ENCODE measurements at places on chromosomes 12 and 14. TPM values are rescaled to one million over a fixed set of nuclear protein-coding genes. Genes with fewer than 3 reads are reported as not detected.

DNA sequence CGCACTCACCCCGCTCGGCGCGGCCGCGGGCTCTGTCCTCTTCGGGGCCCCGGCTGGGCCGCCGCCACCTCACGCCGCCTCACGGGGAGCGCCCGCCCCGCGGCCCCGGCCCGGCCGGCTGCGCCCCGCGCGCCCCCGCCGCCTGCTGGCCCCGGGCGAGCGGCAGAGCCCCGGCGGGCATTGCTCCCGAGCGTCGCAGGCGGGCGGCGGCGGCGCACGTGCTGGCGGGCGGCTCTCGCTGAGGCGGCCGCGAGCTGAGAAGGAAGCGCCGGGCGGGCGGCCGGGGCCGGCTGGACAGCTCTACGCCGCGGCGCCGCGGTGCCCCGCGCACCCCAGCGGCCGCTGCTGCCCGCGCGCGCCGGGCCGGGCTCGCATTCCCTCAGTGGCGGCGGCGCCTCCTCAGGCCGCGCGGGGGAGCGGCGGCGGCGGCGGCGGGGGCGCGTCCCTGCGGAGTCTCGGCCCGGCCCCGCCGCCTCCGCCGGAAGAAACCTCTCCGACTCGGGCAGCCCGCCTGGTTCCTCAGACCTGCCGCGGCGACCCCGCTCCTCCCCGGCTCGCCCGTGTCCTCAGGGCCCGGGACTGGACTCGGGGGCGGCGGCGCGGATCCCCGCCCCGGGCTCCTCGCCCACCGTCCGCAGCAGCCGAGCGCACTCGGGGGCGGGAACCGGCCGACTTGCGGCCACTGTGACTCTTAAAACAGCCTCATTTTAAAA lies at the start of gene PITPNM2:
TSS of gene PITPNM2 (minus strand) at position 347 of the 713 bp plus-strand sequence. CDS start 116,500 bp downstream, outside the sequence.
- no peak for DNase-seq

Gene TMPRSS12
- total RNA-seq: not detected

Gene SLC6A15
- total RNA-seq: 1.4 TPM

Gene ZC3H10
- total RNA-seq: 1.8 TPM

DNA sequence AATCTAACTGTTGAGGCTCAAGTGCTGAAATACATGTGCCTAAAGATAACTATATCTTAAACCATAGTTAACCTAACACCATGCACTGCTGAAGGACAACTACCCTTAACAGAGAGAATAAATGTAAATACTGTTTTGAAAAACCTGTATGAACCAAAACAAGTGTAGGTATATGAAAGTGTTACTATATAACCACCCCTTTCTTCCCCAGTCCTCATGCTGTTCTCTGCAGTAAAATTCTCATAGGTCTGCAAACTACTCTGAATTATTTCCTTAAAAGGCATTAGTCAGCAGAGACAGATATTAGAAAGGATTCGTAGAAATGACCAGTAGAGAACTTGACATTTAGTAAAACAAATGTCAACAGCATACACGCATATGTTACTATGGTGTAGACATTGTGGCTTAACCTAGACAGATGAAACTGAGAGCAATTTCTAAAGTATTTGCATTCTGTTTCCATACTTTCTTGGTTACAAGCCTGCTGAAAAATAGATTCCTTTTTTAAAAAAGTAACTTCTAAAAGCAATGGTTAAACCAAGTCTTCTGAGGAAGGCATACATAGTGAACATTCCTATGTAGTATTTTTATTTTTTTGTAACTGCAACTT lies 13.9 kb downstream of the CSRP2 start:
- no peak for DNase-seq

Gene HOXC9
- 9.9 TPM for total RNA-seq

Measured in epithelial cell of proximal tubule (primary cell).